Cortex of kidney (tissue), 1 donor: ENCODE measurements at places on chromosomes 16 and 17.

DNA sequence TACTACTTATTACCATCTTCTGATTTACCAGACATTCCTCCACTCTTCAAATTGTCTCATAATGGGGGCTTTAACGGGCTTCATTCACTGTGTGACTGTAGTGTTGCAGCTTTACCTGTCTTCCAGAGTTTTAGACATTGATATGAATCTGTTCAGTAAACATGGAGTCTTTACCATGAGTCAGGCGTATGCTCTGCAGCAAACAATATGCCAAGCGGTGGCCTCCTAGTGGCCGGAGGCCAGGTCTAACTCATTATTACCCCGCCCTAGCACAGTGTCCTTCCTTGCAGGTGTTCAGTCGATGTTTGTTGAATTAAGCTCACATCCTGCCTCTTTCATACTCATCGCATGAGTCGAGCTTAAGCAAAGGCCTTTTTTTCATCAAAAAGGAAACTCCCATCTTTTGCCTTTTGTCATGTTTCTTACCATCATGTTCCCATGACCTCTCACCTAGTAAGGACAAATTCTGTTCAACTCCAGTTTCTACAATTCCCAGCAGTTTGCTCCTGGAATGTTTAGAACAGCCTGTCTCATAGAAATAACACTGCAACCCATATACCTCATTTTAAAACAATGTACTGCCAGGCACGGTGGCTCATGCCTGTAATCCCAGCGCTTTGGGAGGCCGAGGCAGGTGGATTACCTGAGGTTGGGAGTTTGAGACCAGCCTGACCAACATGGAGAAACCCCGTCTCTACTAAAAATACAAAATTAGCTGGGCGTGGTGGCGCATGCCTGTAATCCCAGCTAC is 39.4 kb downstream of the TUBD1 start:
- no peak for DNase-seq

- DNase-seq, result no peak
These were observed 89.7 kb downstream of the ZNF423 start for GRCh38 chr16:49766225-49766624.

- no peak for DNase-seq
These were observed 31.8 kb downstream of the ZNF750 start for GRCh38 chr17:82808006-82808405.

DNA sequence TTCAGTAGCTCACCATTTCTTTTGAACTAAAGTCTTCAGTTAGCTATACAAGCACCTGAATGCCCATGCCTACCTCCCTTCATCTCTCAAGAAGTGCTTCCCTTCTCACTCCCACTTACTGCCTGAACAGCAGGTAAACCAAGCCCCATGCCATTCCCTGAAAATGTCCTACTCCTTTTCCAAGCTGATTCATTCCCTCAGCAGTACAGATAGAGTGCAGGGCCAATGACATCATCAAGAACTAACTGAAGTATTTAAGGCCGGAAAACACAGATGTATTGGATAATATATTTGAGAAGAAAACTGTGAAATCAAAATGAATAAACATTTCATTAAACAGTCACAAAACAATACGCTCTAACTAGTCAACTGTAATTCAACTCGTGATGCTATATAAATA is 478.8 kb upstream of the CDH11 start:
- DNase-seq, result no peak

- DNase-seq, result no peak
These were observed 27.5 kb downstream of the TRPV2 start for GRCh38 chr17:16442594-16443510.

DNA sequence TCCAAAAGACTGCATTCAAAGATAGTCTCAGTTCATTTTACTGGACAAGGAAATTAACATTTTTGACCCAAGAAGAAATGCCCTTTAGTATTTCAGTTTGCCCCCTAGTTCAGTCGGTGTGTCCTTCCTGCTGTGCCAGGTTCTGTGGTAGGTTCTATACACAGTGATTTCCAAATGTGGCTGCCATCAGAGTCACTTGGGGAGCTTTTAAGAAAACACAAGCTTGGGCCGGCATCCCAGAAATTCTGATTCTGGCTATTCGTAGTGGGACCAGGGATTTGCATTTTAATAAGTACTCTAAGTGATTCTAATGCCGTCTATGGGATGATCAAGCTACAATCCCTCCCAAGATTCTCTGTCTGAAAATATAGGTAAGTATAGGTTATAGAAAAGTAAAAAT is 10.2 kb downstream of the RSPRY1 start:
- DNase-seq, result no peak

DNA sequence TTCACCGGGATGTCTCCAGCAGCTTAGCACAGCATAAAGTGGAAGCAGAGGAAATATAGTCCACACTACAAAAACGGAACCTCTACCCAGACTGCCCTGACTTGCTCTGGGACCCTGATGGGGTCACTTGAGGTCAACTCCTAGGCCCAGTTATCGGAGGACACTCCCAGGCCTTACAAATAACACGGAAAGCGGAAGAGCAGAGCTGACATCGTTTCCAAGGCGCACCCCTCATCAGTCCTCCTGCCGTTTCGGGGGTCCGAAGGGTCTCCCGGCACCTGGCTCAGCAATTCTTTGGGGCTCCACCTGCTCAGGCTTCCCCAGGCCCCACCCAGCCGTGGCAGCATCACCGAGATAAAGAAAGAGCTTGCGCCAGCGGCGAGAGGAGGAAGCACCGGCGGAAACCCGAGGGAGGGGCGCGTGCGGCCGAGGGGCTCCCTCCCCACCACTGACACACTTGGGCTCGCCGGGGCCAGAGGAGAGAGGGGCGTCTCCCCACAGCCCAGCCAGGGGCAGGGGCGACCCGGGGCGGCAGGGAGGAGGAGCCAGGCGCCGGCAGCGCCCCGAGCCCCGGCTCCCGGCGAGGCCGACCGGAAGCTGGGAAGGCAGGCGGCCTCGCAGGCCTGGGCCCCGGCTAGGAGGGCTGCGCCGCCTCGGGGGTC is 727 bp downstream of the CORO7 start:
- DNase-seq, result no peak

DNA sequence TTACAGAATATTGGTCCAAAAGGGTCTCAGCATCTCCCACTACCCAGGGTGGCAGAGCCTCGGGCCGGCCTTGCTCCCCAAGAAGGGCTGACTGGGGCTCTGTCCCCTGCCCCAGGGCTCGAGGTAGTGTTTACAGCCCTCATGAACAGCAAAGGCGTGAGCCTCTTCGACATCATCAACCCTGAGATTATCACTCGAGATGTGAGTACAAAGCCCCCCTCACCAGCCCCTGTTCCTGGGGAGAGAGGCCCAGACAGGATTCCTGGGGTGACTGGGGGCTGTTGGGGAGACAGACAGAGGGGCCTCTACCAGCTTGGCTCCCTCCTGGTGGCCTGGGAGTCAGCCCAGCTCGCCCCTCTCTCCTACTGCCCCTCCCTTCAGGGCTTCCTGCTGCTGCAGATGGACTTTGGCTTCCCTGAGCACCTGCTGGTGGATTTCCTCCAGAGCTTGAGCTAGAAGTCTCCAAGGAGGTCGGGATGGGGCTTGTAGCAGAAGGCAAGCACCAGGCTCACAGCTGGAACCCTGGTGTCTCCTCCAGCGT is 6.1 kb upstream of the NLRC5 start:
- no peak for DNase-seq

- no peak for DNase-seq
These were observed 264.2 kb downstream of the IRX3 start for GRCh38 chr16:54022362-54022761.

GRCh38 chr16:59573528-59574271 is 839.6 kb upstream of the GOT2 start:
- no peak for DNase-seq

DNA sequence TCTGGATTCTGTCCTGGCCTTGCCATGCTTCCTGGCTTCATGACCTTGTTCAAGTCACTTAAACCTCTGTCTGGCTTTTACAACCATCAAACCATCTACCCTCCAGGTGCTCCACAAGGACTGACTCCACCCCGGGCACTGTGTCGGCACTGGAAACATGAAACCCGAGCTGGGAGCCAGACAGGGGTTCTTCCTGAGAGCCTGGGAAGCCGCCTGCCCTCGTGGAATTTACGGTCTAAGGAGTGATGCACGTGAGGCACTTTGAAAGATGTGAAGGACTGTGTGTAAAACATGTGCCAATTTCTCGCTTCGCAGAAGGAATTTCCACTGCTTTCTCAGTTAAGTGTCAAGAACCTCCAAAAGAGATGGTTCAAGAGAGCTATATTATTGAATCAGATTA is 11.6 kb downstream of the CDK5R1 start:
- no peak for DNase-seq

DNA sequence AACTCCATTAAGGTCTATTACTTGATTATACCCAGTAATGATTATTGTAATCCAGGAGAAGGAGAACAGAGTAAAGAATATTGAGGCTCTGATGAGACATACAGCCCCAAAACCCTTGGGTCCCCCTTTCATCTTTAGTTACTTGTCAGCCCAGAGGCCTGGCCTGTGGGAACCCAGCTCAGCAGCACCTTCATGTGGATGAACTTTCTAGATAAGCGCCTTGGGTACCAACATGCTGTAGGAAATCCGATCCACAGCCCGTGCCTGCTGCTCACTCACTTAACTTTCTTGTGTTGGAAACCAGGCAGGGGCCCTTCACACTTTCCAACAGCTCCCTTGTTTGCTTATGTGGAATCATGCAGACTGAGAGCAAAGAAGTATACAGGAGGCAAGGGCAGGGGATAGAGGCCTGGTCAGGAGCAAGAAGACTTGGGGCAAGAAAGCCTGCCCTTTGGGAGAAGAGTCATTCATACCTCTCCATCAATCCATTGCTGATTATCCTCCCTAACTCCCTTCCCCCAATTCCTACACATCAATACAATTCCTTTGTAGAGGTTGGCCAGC is 64.0 kb upstream of the SOX9 start:
- no peak for DNase-seq

DNA sequence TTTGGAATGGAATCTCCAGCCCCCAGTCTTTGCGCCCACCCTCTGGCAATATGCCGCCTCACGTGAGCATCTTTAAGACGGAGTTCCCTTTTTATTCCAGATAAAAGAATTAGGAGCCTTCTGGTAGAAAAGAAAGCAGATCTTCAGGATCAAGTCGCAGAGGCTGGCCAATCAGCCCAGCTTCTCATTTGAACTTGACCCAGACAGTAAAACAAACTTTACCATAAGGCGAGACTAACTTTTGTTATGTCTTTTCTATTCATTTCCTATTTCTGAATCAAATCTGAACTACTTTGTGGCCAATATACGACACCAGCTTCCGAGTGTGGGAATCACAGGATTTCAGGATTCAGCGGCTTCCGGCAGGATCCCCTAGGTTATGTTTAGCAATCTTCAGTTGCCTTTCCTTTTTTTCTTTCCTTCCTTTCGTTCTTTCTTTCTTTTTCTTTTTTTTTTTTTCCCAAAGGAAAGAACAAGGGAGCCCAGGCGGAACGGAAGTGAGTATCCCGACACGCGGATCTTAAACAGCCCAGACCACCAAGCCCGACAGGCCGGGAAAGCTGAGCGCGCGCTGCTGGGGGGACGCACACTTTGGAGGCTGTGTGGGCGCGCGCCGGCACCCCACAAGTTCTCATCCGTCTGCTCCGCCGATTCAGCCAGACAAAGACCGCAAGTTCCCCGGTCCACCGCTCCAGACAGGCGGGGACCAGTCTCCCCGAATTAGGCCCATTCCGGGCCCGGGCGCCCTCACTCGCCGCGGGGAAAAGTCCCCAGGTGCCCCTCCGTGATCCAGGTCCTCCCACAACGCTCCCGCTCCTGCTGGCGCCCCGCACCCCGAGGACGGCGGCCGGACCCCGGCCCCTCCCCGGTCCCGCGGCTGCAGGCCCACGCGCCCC is 633 bp downstream of the TBC1D16 start:
- DNase-seq, result no peak

DNA sequence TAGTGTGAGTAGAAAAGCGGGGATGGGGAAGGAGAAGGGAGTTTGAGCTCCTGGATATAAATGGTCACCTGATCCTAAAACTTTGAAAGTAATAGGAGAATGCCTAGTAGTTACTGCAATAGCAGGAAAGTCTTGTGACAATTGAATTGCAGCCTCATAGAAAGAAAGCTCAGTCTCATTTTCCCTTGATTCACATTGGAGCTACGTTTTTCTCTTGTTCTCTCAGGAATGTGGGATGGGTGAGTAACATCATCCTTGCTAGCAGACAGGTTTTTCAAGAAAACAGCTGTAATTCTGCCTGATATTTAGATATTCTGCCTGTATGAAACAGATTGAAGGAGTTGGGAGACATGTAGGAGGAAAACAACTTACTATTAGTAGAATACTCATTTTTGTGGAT is 25.3 kb downstream of the SF3B3 start:
- DNase-seq, result no peak

DNA sequence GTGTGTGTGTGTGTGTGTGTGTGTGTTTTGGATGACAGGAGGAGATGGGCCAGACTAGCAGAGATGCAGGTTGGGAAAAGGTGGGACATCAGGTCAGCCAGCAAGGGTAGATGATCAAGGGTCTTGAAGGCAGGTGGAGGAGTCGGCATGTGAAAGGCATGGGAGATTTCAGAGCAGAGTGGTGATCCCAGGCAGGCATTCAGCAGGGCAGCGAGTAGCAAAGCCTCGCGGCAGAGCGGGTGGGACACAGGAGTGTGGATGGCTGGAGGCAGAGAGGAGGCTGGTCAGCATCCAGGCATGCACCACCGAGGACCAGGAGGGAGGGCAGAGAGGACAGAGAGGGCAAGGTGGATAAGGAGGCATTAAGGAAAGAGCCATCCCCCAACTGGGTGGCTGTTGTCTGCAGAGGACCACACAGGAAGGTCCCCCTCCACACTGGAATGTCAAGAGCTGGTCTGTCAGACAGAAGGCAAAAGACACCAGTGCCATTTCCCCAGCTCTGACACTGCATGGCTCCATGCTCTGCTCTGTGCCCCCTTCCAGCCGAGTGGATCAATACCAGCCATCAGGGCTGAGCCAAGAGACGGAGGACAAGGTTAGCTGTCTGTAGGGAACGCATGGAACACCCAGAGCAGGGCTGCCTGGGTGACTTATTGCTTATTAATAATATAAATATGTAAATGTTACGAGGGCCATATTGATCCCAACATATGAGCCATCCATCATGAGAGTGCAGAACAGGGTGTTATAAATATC is 74.8 kb upstream of the RPL38 start:
- no peak for DNase-seq
